ENCODE measurements at places on chromosomes 16 and 17. TPM values are rescaled to one million over a fixed set of nuclear protein-coding genes. Genes with fewer than 3 reads are reported as not detected.

GRCh38 chr16:49261930-49262329, 19.7 kb downstream of the CBLN1 start:
- DNase-seq, result no peak

GRCh38 chr17:78993241-78993956, 13.7 kb upstream of the LGALS3BP start:
- peak; percentile 69 for DNase-seq

DNA sequence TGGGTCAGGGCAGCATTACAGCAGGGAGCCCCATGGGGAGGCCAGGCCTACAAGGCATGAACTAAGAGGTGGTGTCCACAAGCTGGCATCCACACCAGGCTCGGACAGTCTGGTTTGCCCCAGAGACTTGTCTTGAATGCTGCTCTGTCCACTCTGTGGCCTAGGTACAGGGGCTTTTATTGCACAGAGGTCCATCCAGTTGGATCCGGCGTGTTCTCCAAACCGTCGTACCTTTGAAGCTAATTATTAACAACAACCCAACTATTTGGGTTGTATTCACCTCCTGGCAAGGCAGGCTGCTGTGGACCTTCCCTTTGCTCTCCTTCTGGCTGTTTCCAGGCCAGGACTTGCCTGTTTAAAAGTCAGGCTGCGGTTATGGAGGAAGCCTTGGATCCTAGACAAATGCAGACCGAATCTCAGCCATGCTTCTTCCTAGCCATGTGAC, 123.4 kb downstream of the CLEC16A start:
- DNase-seq, result no peak

GRCh38 chr17:50938821-50939541, 72.8 kb upstream of the TOB1 start:
- DNase-seq, result no peak

DNA sequence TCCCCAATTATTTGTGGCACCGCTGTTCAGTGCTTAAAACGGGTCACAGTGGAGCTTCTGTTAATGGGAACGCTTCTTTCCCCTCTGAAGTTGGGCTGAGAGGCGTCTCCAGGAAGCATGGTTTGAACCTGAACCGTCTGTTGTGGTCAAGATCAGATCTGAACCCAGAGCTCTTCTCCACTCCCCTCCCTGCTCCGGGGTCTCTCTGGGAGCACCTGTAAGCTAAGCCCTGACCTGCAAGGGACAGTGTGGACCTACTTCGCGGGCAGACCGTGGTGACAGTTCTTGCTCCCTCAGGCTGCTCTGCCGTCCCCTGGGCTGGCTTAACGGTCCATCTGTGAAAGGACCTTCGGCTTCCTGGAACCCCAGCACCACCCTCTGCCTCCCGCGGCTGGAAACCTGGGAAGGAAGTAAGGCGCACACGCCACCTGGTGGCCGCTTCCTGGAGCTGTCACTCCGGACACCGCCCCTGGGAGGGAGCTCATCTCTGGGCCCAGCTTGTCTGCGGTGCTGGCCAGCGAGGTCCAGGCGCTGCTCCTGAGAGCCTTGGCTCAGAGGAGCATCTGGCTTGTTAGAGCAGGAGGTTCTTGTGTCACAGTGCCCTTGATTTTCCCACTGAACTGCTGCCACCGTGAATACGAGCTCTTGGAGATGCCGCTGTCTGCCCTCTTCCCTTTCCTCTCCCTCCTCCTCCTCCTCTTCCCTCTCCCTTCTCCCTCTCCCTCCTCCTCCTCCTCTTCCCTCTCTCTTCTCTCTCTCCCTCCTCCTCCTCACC, 518.5 kb upstream of the EEF2KMT start:
- peak; percentile 92 for DNase-seq

GRCh38 chr17:59561042-59561441, 4.4 kb upstream of the DHX40 start:
- peak; percentile 22 for DNase-seq

DNA sequence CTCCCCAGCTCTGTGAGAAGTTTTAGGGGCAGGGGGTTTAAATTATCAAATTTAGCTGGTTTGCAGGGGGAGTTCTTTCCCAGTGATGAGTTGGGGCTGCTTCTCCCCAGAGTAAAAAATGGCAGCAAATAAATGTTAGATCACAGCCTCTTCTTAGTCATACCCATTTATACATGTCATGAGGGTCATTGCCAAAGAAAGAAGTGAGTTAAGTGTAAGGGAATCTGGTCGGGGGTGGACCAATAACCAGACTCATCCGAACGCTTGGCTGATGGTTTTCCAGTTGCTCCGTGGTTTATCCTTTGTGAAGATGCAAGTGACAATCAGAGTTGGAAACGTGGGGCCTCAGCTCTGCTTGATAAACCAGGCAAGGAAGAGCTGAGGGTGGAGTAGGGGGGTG, 87.1 kb downstream of the PLXDC1 start:
- DNase-seq, result no peak

DNA sequence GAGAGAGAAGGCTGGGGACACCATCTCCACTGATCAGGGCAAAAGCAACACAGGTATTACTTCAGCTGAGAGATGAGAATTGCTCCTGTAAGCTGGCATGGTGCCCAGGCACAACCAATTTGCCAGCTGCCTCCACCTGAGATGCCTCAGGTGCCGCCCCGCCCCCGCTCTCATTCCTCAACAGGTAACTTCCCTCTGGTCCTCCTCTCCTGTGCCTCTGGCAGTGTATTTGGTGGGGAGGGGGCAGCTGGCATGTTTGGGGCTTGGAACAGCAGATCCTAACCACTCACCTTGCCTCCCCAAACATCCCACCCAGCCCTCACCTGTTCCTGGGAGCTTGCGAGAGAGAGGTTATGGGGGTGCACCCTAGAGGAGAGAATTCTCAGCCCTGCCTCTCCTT, 2.9 kb upstream of the SRCIN1 start:
- no peak for DNase-seq

DNA sequence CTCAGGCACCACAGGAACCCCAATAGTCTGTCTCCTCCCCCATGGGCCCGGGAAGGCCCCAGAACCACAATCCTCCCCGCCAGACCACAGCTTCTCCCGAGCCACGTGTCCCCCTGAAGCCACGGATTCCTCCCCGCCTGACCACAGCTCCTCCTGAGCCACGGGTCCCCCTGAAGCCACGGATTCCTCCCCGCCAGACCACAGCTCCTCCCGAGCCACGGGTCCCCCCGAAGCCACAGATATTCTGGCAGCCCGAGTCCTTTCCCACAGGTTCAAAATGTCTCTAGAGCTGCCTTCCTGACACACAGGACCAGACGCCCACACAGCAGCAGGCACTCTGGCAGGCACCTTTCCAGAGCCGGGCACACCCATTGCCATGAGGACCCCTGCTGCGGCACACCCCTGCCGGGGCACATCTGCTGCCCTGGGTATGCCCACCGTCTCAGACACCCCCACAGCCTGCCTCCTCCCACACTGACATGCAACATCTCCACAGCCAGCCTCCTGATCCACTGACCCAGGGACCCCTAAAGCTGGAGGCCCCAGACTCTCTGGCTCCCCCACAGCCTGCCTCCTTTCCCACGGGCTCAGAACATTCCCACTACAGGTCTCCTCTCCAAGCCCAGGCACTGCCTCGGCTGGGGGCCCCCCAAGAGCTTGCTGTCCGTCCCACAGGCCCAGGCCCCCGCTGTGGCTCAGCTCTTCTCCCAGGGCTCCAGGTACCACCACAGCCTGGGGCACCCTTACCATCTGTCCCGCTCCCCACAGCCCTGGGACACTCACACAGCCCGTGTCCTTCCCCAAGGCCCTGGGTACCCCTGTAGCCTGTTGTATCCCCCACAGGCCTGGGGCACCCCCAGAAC, 2.2 kb downstream of the KIAA0753 start:
- DNase-seq, result no peak

DNA sequence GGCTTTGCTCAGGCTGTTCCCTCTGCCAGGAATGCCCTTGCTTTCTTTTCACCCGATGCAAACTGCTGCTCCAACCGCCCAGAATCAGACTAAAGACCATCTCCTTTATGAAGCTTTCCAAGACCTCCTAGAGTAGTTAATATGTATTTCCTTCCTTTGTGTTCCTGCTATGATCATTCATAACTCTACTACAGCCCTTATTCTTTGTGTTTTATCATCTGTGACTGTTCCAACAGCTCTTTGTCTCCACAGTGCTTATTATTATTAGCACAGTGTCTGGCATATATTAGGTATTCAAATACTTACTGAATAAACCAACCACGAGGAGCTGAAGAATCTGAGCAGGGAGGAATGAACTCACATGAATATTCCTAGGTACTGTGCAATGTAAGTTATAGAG, 7.6 kb downstream of the PSME3IP1 start:
- DNase-seq, result no peak

GRCh38 chr17:51813140-51813783, 345.3 kb downstream of the CA10 start:
- no peak for DNase-seq

- peak; percentile 47 for DNase-seq
Measured at GRCh38 chr16:13779676-13780075, 140.3 kb upstream of the ERCC4 start.

GRCh38 chr17:81002409-81003361, 11.0 kb downstream of the CHMP6 start:
- no peak for DNase-seq

GRCh38 chr16:56669005-56669839, at the start of gene MT1H:
Gene MT1H, plus strand, starts transcription at chr16:56669814. Its CDS starts 71 bp downstream, at chr16:56669885.
- DNase-seq, result no peak

DNA sequence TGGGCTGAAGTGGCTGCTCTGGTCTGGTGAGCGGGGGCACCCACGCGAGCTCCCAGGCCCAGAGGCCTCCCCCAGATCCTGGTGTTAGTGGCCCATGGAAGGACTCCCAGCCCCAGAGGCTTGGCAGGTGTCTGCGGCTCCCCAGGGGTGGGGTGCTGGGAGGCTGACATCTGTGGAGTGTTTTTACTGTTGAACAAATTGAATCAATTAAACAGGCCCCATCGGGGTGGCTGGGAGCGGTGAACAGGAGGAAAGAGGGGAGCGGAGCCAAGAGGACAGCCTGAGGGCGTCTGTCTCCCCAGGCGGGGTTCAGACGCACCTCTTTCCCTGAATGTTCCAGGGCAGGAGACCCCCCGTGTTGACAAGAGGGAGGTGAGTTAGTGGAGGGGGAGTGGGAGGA, 29.9 kb downstream of the ACTG1 start:
- no peak for DNase-seq

GRCh38 chr16:75061669-75062068, 54.9 kb downstream of the LDHD start:
- DNase-seq, result no peak

DNA sequence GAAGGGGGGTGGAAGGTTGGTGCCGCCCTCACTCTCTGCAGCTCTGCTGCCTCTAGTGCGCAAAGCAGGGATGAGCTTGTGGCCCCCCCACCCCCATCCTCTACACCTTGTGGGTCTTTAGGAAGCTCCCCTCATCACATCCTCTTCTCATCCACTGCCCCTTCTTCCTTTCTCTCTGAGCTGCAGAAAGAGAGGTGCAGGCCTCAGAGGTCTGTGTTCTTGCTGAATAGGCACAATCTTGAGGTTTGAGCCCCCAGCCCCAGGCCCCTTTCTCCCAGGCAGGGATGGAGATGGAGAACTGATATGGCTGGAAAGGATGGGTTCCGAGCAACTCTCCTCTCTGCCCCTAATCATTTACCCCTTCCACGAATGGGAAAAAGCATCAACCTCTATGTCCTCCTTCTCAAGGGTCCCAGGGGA, 2.6 kb downstream of the CACNA1G start:
- DNase-seq, result no peak

- peak; percentile 58 for DNase-seq
Measured at GRCh38 chr16:84117494-84117843, 727 bp upstream of the MBTPS1 start.

DNA sequence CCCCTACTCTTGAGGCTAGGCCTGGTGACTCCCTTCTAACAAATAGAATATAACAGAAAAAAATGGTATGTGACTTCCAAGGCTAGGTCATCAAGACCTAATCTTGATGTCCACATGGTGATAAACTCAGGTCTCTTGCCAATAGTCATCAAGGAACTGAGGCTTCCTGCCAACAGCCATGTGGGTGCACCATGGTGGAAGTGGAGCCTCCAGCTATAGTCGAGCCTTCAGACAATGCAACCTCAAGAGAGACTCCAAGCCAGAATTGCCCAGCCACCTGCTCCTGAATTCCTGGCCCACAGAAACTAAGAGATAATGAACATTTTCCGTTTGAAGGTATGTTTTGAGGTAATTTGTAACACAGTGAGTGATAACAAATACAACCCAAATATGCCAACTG, 55.9 kb upstream of the SREBF1 start:
- no peak for DNase-seq

- DNase-seq, result no peak
Measured at GRCh38 chr16:66152181-66152580, 214.3 kb upstream of the CDH5 start.

The NDUFAF8 gene
- 29.8 TPM for total RNA-seq

The NTN1 gene
- 2.4 TPM for total RNA-seq

The GPR142 gene
- total RNA-seq, result not detected

The SERPINF2 gene
- total RNA-seq, result not detected

The UBE2Z gene
- total RNA-seq, result 45.5 TPM

The CHRNE gene
- not detected for total RNA-seq
